Osteoblast (primary cell): ENCODE measurements at places on chromosomes 3 and 15. TPM values are rescaled to one million over a fixed set of nuclear protein-coding genes. Genes with fewer than 3 reads are reported as not detected.

The GABRB3 gene
- total RNA-seq = under 0.01 and 1.5 TPM in 2 replicates

- no peak for DNase-seq
Measured at GRCh38 chr3:46447228-46447985, 17.3 kb downstream of the LTF start.

- no peak for DNase-seq
Measured at GRCh38 chr3:118108769-118109168, 925.9 kb downstream of the IGSF11 start.

DNA sequence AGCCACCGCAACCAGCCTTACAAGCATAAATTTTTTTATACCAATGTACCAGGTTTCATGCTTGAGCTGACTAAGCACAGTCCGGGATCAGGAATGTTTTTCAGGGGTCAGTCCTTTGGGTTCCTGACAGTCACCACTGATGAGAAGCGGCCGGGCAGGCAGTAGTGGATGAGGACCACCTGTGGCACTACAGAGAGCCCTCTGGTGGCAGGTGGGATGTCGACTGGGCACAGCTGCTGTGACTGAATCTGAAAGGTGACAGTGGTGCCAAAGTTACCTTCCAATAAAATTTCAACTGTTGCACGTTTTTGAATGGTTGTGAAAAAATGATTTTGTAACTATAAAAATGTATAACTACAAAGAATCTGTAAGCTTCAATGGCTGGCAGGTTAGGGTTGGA is 34.0 kb downstream of the TPRA1 start:
- DNase-seq = peak; percentile 44

- no peak for DNase-seq
Measured at GRCh38 chr3:15979900-15980299, 182.1 kb upstream of the ANKRD28 start.

- no peak for DNase-seq
Measured at GRCh38 chr3:177545964-177546363, 348.7 kb upstream of the TBL1XR1 start.

DNA sequence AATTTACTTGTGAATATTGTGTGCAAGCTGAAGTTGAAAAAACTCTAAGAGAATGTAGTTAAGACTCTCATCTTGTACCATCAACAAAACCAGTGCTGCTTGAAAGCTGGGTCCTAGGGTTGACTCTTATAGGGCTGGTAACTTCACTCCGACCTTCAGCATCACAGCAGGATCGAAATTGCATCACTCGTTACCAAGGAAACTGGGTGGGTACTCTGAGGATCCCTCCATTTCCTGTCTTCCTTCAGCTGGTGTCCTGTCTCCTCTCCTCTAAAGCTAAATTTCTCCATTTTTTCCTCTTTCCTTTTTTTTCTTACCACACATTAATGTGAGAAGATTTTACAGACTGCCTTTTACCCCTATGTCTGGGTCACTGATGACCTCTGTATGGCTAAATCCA is 3.0 kb upstream of the APH1B start:
- no peak for DNase-seq
